Cardiac ventricle fibroblast (primary cell): ENCODE measurements at places on chromosomes 11 and 22. TPM values are rescaled to one million over a fixed set of nuclear protein-coding genes. Genes with fewer than 3 reads are reported as not detected.

OR4D5 gene
- not detected in 2 replicates for total RNA-seq

PATE1 gene
- not detected in 2 replicates for total RNA-seq

TAF1D gene
- total RNA-seq: 61.0 and 63.8 TPM in 2 replicates

FOLR1 gene
- total RNA-seq: not detected in 2 replicates

SMC1B gene
- not detected in 2 replicates for total RNA-seq

OR8B8 gene
- total RNA-seq: not detected in 2 replicates

GAL3ST1 gene
- total RNA-seq: 0.49 and 0.56 TPM in 2 replicates

FXYD2 gene
- total RNA-seq: 0.34 TPM in 1 of 2 replicates, not detected in the other

RTN4R gene
- total RNA-seq: 0.05 TPM in 1 of 2 replicates, not detected in the other

IFT27 gene
- total RNA-seq: 9.7 and 15.0 TPM in 2 replicates

OVOL1 gene
- total RNA-seq: not detected in 2 replicates

BTG4 gene
- total RNA-seq: not detected in 2 replicates

CLCF1 gene
- total RNA-seq: 8.2 and 8.4 TPM in 2 replicates

DLG2 gene
- 0.93 and 0.94 TPM in 2 replicates for total RNA-seq

MAPK8IP2 gene
- total RNA-seq: 0.24 and 0.50 TPM in 2 replicates

PHF21B gene
- total RNA-seq: not detected in 2 replicates

OR10A3 gene
- total RNA-seq: not detected in 2 replicates

AIFM3 gene
- total RNA-seq: 0.56 and 1.5 TPM in 2 replicates

POLR2L gene
- total RNA-seq: 77.8 and 107 TPM in 2 replicates

CDC42EP2 gene
- 26.9 and 27.3 TPM in 2 replicates for total RNA-seq

APOA4 gene
- not detected in 2 replicates for total RNA-seq

ANGPTL5 gene
- 0.69 and 1.6 TPM in 2 replicates for total RNA-seq

FGF3 gene
- not detected in 2 replicates for total RNA-seq

LARGE2 gene
- total RNA-seq: not detected in 2 replicates

TMEM132A gene
- 15.1 and 16.9 TPM in 2 replicates for total RNA-seq

VSTM5 gene
- not detected in 2 replicates for total RNA-seq

RIC3 gene
- not detected in 2 replicates for total RNA-seq
